ENCODE measurements at places on chromosomes 3 and 15.

GRCh38 chr15:70254311-70254869, 156.7 kb upstream of the TLE3 start:
- DNase-seq, result no peak

- DNase-seq, result no peak
Measured at GRCh38 chr15:63294359-63294758, 17.0 kb downstream of the APH1B start.

DNA sequence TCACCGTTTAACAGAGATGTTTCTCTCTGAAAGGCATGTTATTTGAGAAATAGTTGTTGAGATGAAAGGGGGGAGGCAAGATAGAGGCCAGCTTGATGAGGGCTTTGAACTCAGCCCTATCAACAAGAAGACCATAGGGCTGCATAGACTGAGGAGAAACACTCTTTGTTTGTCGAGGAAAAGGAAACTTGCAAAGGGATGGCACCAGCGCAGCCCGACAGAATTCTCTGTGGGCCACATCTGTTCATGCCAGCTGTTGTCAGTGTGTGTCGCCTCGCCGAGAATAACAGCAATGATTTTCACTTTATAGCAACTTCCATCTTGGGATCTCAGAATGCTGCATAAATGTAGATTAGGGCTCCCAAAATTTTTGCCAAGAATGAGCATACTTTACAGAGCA, 478.3 kb upstream of the TPRG1 start:
- DNase-seq, result no peak

- peak; percentile 10 for DNase-seq
Measured at GRCh38 chr3:191136347-191136746, 62.7 kb upstream of the OSTN start.

GRCh38 chr3:61253756-61254155, 2.5 kb upstream of the FHIT start:
- no peak for DNase-seq

DNA sequence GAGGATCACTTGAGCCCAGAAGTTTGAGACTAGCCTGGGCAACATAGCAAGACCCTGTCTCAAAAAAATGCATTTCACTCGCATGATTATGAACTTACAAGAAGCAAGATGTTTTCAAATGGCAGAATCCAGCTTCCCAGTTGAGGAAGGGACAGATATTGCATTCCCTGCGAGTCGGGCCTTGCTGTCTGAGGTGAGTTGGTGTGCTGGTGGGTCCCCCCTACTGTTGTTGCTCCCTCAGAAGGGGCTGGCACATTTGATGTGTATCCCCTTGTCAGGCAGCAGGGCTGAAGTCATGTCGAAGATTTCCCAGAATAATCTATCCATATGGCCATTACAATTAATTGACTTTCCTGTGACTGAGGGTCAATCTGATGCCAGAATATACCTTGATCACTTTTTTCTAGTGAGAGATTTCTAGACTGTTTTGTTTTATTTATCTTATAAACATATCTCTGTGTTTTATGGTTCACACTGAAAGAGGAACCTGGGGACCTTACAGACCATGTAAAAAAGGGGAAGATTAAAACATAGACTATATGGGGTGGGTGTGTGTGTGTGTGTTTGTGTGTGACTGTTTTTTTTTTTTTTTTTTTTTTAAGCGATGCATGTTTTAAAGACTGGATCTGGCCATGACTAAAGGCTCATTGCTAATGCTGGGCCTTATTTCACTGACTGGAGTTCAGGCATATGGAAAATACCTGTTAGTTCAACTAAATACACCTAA, 112.1 kb upstream of the MRPS22 start:
- DNase-seq, result no peak

GRCh38 chr3:60013241-60013640, 963.4 kb upstream of the CFAP20DC start:
- peak; percentile 17 for DNase-seq

- peak; percentile 85 for DNase-seq
Measured at GRCh38 chr3:156388497-156389448, 166.1 kb downstream of the SSR3 start.
